Mesothelial cell of epicardium (in vitro differentiated cells): ENCODE measurements at places on chromosomes 12 and 14. TPM values are rescaled to one million over a fixed set of nuclear protein-coding genes. Genes with fewer than 3 reads are reported as not detected.

Gene RD3L
- total RNA-seq = not detected in 3 replicates

Gene ZNF664
- 112 to 122 TPM (median 116 TPM) in 3 replicates for total RNA-seq

Gene CLEC4C
- not detected in 3 replicates for total RNA-seq

Gene ABCD2
- 0.29 to 0.41 TPM (median 0.34 TPM) in 3 replicates for total RNA-seq

Gene IFNG-AS1
- total RNA-seq = not detected in 3 replicates

Gene LRP1-AS
- total RNA-seq = not detected in 3 replicates

Gene MIP
- total RNA-seq = not detected in 3 replicates

DNA sequence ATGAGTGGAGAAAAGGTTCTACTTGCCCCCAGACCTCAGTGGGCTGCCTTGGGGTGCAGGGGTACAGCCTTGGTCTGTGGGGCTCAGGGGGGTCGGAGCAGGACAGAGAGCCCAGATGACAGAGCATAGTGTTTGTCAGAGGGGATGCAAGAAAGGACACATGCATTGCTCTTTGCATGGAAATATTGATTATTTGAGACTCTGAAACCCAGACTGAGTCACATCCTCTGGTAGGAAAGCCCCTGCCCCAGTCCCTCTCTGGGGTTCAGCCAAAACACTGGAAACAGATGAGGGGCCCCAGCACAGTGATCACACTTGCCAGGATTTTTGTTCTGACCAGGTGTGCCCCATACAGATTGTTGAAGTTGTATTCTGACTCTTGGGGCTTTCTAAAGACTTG is 1094.4 kb downstream of the BCL11B start:
- no peak for DNase-seq

DNA sequence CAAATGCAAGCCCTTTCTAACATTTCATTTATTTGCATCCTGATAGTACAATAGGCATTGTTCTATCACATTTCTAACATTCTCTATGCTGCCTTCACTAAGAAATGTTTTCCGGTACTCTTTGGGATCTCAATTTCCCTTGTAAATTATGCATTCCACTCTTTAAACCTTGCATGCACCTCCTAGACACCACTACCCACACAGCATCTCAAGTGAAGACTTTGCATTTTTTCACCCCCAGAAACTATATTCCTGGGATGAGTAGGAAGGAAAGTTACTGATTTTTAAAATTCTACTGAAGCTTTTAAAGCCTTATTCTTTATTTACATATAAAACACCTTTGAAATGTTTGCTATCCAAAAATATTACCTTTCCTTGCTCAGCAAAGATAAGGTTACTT is 27.1 kb downstream of the GYS2 start:
- no peak for DNase-seq

- no peak for DNase-seq
These were observed 76.7 kb upstream of the ELK3 start for GRCh38 chr12:96117460-96117859.

DNA sequence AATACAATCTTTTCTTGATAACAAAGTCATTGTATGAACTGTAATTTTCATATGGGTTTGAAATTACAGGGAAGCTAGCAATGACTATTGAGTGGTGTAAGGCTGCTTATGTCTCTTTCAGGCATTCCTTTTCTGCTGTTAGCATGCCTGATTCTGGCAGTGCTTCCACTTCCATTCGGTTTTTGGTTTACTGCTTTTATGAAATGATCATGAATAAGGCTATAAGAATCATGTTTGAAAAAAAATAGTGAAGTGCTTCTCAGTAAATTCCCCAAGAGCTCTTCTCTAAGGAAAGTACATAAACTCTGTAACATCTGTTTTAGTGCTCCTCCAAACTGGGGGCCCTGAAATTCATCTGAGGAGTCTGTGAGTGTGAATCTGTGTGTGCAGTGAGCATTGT is 434.0 kb upstream of the RGS6 start:
- no peak for DNase-seq

GRCh38 chr14:63492391-63492790 is 50.8 kb downstream of the PPP2R5E start:
- DNase-seq = no peak

DNA sequence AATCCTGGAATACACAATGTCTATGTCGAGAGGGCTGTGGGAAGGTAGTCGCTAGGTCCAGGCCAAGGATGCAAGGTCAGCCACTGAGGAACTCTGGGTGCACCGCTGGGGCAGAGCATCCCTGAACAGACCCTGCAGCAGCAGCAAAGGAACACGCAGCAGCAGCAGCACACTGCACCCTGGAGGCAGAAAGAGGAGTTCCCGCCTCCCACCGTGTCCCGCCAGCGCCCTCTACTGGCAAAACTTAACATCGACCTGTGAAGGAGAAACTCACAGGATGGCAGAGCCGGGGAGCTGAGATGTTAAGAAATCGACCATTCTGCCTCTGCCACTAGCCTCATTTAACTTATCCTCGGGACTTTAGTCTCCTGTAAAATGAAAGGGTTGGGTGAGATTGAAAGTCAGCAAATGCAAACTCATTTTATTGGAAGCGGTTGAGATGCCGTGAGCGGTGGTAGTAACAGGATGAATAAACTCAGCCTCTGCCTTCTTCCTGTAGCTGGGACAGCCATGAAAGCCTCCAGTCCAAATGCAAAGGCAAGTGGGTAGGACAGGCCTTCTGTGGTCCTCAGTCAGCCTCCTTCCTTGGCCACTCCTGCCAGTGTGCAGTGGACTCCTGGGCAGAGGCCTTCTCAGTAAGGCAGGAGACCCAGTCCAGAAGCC is 45.6 kb downstream of the STAB2 start:
- DNase-seq = no peak

DNA sequence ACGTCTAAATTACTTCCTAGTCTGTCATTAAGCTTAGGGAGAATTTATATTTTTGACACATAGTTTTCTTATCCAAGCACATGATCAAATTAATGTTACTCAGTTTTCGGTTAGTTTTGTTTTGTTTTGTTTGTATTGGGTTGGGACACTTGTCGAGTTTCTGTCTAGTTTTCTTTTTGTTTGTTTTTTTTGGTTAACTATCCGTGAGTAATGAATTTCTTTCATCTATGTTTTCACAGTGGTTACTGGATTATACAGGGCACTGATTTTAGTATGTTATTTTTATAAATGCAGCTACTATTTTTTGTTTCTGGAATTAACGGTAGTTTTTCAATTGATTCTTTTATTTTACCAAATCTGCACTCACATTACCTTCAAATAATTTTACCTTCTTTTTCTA is 2.7 kb downstream of the KLRF1 start:
- no peak for DNase-seq

DNA sequence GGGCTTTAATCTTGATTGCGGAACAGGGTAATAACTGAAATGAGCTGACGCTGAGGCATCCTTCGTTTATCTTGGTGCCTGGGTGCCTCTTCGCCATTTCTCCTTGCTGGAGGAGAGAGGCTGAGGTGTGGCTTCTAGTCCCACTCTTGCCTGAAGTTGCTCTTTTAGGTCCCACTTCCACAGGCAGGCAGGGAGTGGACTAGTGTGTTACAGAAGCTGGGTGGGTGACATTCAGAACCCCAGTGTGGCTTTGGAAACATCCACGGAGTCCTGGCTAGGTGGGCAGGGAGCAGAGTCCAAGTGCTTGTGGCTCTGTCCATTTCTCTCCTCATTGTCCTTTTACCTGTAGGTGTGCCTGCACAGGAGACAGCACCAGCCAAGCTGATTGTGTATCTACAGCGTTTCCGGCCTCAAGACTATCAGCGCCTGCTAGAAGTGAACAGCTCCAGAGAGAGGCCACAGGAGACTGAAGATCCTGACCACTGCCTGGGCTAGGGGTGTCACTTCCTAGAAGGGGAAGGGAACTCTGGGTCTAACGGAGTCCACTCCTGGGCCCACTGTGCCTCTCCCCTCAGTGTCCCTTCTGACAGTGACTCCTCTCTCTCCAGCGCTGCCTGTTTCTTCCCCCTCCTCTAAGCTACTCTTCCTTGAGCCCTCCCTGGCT is 2.4 kb downstream of the THTPA start:
- DNase-seq = no peak

- no peak for DNase-seq
These were observed 2.6 kb downstream of the P2RX7 start for GRCh38 chr12:121135320-121135719.

- no peak for DNase-seq
These were observed 71.7 kb downstream of the ANO2 start for GRCh38 chr12:5873281-5873919.

GRCh38 chr12:115710104-115710564 is 567.4 kb downstream of the MED13L start:
- no peak for DNase-seq

GRCh38 chr14:94370524-94370910 is 17.9 kb downstream of the SERPINA1 start:
- DNase-seq = no peak

- DNase-seq = no peak
These were observed 1.2 kb downstream of the TARBP2 start for GRCh38 chr12:53502331-53502730.

GRCh38 chr12:106120519-106121105 is 18.1 kb downstream of the NUAK1 start:
- DNase-seq = no peak

GRCh38 chr12:124510301-124510970 is 57.0 kb downstream of the NCOR2 start:
- no peak for DNase-seq

- DNase-seq = no peak
These were observed 53.7 kb downstream of the KCTD10 start for GRCh38 chr12:109423392-109423791.

GRCh38 chr12:130965668-130966067 is 12.0 kb downstream of the ADGRD1 start:
- DNase-seq = no peak

- DNase-seq = no peak
These were observed at the start of gene KRT79 for GRCh38 chr12:52833922-52834726. Gene KRT79 (minus strand): TSS chr12:52834311. CDS start chr12:52834260, 51 bp downstream.

DNA sequence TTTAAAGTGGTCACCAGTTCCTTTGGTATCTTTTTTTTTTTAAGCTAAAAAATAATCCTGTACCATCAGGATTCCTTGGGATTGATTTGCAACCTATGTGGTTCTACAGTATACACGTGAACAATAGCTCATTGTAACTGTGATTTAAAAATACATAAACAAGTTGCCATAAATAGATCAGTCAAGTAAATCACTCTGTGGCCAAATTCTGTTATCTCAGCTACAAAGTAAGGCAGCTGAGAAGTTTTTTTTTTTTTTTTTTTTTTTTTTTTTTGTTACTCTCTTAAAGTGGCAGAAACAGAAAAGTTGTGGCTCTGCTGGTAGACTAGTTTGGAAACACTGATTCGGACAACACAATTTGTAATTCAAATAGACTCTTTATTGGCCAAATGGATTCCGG is 104.5 kb downstream of the PRICKLE1 start:
- DNase-seq = no peak

DNA sequence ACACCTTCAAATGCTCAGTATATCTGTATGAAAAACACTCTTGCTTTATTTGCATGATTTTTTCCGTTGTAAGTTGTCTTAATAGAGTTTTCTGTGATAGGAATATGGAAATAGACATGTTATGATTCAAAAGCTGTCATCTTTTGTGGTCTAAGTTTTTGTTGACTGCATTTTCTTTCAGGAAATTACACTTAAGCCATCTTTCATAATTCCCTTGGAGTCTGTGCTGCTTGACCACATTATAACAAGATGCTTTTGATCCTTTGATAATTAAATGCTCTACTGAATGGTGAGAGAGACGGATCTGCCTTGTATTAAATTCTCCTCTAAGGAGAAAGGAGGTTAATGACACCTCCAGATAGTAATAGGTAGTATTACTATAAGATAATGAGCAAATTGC is 272.8 kb upstream of the DAAM1 start:
- DNase-seq = no peak

DNA sequence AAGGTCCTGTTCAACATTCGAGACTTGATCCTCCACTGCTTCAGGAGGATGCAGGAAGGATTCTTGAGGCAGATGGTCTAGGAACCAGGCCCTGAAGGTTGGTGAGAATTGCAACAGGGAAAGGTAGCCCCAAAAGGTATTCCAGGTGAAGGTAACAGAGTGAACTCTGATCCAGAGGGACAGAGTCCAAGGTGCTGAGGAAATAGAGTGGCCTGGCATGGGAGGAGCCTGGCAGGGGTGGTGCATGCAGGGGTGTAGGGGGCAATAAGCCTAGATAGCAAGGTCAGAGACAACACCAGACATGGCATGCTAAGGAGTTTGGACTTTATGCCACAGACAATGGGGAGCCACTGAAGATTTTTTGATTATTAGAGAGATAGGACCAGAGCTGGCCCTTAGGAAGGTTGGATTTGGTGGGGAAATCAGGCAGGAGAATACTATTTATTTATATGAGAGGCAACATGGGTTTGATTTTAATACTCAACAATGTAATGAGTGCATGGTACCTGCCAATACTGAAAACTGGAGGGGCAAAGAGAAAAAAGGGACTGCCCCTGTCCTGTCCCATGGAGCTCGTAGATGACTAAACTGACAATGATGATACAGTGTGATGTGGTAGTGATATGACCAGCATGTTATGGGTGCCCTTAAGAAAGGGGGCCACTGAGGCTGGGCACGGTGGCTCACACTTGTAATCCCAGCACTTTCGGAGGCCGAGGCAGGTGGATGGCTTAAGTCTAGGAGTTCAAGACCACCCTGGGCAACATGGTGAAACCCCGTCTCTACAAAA is 50.5 kb upstream of the TMED10 start:
- no peak for DNase-seq

DNA sequence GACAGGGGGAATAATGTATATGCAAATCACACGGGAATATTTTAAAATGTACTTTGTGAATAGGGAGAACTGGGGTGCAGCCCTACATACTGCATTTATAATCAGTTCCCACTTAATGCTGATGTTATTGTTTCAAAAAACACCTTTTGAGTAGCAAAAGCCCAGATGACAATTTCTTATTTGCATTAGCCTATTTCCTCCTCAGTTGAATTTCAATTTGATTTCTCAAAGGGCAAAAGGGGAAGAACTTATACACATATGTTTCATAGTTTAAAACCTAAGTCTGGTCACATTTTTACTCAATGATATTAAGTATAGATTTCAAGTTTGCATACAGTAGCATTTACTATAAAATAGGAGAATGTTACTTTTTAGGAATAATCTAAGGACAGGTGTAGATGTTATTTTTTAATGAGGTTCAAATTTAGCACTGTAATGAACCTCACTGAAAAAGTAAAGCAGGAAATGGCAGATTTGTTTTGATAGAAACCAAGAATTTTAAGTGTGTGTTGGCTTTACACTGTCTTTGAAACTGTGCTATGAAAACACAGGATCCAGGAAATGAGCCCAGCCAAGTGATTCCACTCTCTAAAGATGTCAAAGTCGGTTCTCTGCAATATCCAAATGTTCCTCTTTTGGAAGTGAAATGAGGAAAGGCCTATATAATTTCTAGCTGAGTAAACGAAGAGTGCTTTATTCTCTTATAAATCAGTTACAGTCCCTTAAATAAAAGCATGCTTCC is 367.4 kb downstream of the BTG1 start:
- DNase-seq = no peak
